ENCODE measurements at places on chromosomes 2 and 18. TPM values are rescaled to one million over a fixed set of nuclear protein-coding genes. Genes with fewer than 3 reads are reported as not detected.

Gene CFAP210
- total RNA-seq: not detected

DNA sequence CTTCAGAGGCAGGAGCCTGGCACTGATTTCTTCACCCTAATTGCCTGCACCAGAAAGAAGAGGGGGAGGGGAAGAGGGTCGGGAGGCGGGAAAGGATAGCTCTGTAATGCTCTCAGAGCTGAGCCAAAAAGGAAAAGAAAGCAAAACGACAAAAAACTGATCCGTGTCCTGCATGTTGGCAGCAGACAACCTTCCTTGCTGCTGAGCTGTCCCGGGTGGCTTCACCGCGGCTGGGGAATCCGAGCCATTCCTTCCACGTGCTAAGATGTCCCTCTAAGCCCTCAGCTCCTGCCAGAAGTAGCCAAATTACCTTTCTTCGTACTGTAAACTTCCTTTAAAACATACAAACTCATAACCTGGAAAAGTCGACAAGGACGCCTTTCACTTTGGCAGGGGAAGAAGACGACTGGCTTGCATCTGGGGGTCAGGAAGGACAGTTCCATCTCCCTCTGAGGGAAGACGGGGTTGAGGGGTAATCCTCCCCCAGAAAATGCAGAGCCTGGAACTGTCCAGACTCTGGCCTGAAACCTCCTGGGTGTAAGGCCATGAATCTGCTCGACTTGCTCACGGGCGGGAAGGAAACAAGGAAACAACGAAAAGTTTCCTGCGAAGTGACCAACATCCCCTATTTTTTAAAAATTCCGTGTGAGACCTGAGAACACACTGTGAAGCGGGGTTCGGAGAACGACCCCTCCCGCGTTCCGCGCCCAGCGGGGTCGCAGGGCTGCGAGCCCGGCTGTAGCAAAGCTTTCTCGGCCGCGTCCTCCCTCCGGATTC is 7.7 kb downstream of the OTX1 start:
- no peak for DNase-seq

- no peak for DNase-seq
These were observed 153.6 kb upstream of the CCDC195 start for GRCh38 chr2:224869601-224870233.

Gene ANKRD30B
- total RNA-seq: not detected

- DNase-seq: no peak
These were observed 41.3 kb downstream of the RALB start for GRCh38 chr2:120294008-120294340.

GRCh38 chr2:113058411-113058994 is 495 bp upstream of the IL36RN start:
- DNase-seq: no peak

Gene ZNF804A
- total RNA-seq: not detected

Gene RGPD4
- 0.11 TPM for total RNA-seq

All from Right ventricle myocardium superior (tissue), 1 donor.